Femur (tissue), 1 donor: ENCODE measurements at places on chromosomes 12 and 14.

GRCh38 chr14:37232907-37233481, 35.3 kb downstream of the MIPOL1 start:
- DNase-seq: no peak

DNA sequence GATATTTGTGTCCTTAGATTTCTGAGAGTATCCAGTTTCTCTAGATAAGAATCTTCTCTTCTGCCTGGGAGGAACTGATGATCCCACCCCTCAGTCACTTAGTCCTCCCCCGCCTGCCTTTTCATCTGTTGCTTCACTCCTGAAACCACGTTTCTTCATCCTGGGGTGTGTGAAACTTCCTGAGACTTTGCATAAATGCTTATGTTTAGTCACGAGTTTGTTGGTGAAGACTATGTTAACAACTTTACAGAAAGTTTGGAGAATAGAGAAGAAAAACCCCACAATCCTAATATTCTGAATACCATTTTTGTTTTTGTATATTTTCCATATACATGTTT, 33.2 kb downstream of the MARK3 start:
- peak; percentile 33 for DNase-seq

- no peak for DNase-seq
Observed at GRCh38 chr12:121430833-121431415, 31.0 kb downstream of the RNF34 start.

DNA sequence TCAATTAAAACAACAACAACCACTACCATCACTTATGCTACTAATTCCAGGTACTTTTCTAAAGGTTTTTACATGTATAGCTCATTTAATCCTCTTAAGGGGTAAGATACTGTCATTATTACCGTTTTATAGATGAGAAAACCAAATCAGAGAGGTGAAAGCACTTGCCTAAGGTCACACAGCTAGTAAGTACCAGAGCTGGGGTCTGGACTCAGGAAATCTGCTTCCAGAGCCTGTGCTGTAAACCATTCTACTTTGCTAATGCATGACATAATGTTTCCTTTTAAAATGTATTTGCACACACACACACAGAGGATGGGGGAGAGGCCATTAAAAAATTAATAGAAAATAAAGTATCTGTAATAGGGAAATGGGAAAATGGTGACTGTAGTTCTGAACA, 113.4 kb downstream of the PTPN11 start:
- DNase-seq: no peak
